ENCODE measurements at places on chromosomes 16 and 17.

- H3K27me3 ChIP-seq: no peaks in the 10 kb centered on the region
- DNase-seq: no peak
- H3K4me1 ChIP-seq: peaks cover 5% of the 10 kb centered on the region
- H3K36me3 ChIP-seq: peaks cover 31% of the 10 kb centered on the region
These were observed 180.5 kb downstream of the VPS53 start for GRCh38 chr17:534071-534691.

DNA sequence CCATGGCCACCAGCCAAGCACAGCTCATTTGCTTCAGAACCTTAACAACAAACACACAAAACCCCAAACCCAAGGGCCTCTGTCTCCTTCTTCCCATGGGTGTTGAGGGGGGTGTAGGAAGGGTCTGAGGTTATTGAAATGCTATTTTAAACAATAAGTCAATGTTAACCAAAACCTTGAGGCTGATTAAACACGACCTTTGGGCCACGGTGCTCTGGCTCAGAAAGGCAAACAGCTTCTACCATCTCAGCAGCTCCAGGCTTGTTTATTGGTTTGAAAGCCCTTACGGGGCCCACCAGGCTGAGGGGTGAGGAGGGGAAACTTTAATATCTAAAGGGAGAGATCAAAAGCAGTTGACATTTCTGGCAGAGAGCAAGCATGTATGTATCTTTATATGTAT is 185.7 kb upstream of the IRX6 start:
- H3K27me3 ChIP-seq: no peaks in the 10 kb centered on the region
- no peak overlapping the region for H3K4me3 ChIP-seq
- no peak for DNase-seq

DNA sequence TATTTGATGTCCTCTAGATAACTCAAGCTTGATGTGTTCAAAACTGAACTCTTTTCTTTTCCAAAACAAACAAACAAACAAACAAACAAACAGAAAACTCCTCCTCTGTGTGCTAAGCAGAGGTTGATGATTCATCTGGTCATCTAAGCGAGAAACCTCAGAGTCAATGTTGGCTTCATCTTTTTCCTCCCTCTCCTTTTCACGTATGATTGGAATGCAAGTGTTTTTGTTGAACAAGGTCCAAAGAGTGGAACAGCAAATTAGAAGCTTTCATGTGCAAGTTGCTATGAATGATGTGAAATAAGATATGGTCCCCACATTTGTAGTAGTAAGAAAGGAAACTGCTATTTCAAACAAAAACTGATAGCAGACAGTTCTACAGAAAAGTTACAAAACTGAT is 52.5 kb downstream of the TBX4 start:
- no peaks in the 10 kb centered on the region for H3K4me1 ChIP-seq
- H3K36me3 ChIP-seq: no peaks in the 10 kb centered on the region
- no peak overlapping the region for H3K27ac ChIP-seq
- DNase-seq: no peak
- no peak overlapping the region for H3K4me3 ChIP-seq
- no peaks in the 10 kb centered on the region for H3K27me3 ChIP-seq

DNA sequence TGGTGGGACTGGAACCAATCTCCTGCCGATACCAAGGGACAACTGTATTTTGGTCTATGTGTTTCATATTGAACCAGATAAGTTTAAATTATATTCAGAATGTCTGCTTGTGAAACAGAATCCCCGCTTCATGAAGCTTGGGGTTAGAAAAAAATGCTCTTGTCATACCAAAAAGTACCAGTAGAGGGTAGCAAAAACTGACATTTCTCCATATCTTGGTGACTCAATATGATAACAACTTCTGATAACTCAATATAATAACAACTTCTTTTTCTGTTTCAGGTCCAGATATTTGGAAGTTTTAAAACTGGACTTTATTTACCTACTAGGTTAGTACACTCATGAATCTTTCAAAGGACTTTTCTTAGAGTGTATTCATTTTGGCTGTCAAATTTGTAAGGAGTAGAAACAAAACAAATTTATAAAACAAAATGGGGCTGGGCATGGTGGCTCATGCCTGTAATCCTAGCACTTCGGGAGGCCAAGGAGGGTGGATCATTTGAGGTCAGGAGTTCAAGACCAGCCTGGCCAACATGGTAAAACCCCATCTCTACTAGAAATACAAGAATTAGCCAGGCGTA is 52.3 kb upstream of the ADCY7 start:
- no peaks in the 10 kb centered on the region for H3K36me3 ChIP-seq
- H3K4me3 ChIP-seq: no peak overlapping the region
- no peaks in the 10 kb centered on the region for H3K27me3 ChIP-seq
- peaks cover 21% of the 10 kb centered on the region for H3K4me1 ChIP-seq
- DNase-seq: no peak

- peaks cover 28% of the 10 kb centered on the region for H3K4me1 ChIP-seq
- H3K36me3 ChIP-seq: peaks cover 17% of the 10 kb centered on the region
- H3K27me3 ChIP-seq: no peaks in the 10 kb centered on the region
- no peak overlapping the region for H3K27ac ChIP-seq
- no peak for DNase-seq
- H3K4me3 ChIP-seq: no peak overlapping the region
These were observed 5.9 kb downstream of the LITAFD start for GRCh38 chr16:8887952-8888560.

DNA sequence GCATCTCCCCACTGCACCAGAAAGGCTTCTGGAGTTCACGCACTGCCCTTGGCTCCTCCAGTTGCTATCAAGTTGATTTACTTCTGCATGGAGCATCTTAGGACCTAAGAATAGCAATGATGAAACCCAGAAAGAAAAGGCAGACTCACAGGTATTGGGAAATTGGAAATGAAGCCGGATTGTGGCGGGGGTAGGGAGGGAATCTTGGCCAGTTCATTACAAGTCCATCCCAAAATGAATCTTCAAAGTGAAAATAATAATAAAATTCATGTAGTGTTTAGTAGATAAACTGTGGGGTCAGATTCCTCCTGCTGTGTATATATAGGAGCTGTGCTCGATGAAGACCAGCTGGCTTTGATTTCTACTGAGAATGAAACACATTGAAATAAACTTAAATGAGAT is 33.7 kb downstream of the TEKT3 start:
- no peaks in the 10 kb centered on the region for H3K36me3 ChIP-seq
- H3K27ac ChIP-seq: peak overlapping the region; percentile 68
- no peak overlapping the region for H3K4me3 ChIP-seq
- H3K4me1 ChIP-seq: peaks cover 19% of the 10 kb centered on the region

DNA sequence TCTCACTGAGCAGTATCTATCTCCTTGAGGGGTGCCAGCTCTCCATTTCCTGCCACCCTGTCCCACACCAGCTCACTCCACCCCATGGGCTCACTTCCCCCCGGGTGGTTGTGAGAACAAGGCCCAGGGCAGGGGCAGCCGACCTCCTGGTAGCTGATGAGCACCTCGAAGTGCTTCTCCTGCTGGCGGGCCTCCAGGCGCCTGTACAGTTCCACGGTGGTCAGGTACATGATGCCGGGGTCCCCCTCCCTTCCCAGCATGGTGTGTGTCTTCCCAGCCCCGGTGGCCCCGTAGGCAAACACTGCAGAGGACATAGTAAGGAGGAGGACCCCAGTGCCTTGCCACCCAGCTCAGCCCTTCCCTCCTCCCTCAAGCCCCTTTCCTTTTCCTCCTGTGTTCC is 12.5 kb downstream of the KIF18B start:
- DNase-seq: no peak
- no peak overlapping the region for H3K4me3 ChIP-seq
- H3K36me3 ChIP-seq: no peaks in the 10 kb centered on the region
- no peak overlapping the region for H3K27ac ChIP-seq

- no peaks in the 10 kb centered on the region for H3K36me3 ChIP-seq
- H3K4me3 ChIP-seq: peak overlapping the region; percentile 93
- H3K4me1 ChIP-seq: peaks cover 39% of the 10 kb centered on the region
- H3K27me3 ChIP-seq: no peaks in the 10 kb centered on the region
These were observed 2.1 kb downstream of the PRKCA start for GRCh38 chr17:66304304-66305174.

GRCh38 chr17:45371414-45372324 is 54.8 kb upstream of the MAP3K14 start:
- peak overlapping the region; percentile 17 for H3K4me3 ChIP-seq
- H3K36me3 ChIP-seq: no peaks in the 10 kb centered on the region
- peak; percentile 89 for DNase-seq
- no peaks in the 10 kb centered on the region for H3K27me3 ChIP-seq
- H3K4me1 ChIP-seq: peaks cover 11% of the 10 kb centered on the region
- H3K27ac ChIP-seq: peak overlapping the region; percentile 72

DNA sequence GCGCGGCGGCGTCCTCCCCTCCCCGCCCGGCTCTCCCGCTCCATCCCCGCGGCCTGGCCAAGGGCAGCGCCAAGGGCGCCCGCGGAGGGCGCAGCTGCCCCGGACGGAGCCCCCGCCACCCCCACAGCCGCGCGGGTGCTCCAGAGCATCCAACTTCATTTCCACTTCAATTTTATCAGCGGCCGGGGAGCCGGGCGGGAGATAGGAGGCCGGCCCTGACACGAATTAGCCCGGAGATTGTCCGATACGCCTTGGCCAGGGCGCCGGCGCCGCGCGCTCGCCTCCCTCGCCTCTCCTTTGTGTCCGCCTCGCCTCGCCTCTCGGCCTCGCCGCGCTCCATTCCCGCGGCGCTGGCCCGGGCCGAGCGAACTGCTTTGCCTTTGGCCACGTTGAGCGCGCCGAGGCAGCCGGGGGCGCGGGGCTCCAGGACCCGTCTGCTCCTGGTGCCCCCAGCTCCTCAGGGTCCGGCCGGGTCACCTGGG is 129.1 kb upstream of the LHX1 start:
- no peak for DNase-seq
- no peak overlapping the region for H3K27ac ChIP-seq
- peaks cover 7% of the 10 kb centered on the region for H3K4me1 ChIP-seq
- H3K36me3 ChIP-seq: no peaks in the 10 kb centered on the region
- no peak overlapping the region for H3K4me3 ChIP-seq
- H3K27me3 ChIP-seq: peaks cover 11% of the 10 kb centered on the region

- no peak overlapping the region for H3K4me3 ChIP-seq
- no peaks in the 10 kb centered on the region for H3K27me3 ChIP-seq
- no peaks in the 10 kb centered on the region for H3K4me1 ChIP-seq
- H3K36me3 ChIP-seq: no peaks in the 10 kb centered on the region
- no peak for DNase-seq
These were observed 7.6 kb upstream of the GFAP start for GRCh38 chr17:44922746-44923470.

GRCh38 chr17:10162096-10162495 is 36.3 kb downstream of the GAS7 start:
- no peak for DNase-seq
- no peak overlapping the region for H3K27ac ChIP-seq
- H3K4me3 ChIP-seq: no peak overlapping the region
- no peaks in the 10 kb centered on the region for H3K36me3 ChIP-seq
- H3K4me1 ChIP-seq: peaks cover 14% of the 10 kb centered on the region
- H3K27me3 ChIP-seq: no peaks in the 10 kb centered on the region

DNA sequence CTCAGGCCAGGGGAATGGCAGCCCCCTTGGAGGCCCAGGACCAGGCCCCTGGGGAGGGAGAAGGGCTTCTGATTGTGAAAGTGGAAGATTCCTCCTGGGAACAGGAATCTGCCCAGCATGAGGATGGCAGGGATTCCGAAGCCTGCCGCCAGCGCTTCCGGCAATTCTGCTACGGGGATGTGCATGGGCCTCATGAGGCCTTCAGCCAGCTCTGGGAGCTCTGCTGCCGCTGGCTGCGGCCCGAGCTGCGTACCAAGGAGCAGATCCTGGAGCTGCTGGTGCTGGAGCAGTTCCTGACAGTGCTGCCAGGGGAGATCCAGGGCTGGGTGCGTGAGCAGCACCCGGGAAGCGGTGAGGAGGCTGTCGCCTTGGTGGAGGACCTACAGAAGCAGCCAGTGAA is 2.4 kb downstream of the ZNF213 start:
- no peak for DNase-seq
- H3K27ac ChIP-seq: no peak overlapping the region
- H3K36me3 ChIP-seq: peaks cover 10% of the 10 kb centered on the region

DNA sequence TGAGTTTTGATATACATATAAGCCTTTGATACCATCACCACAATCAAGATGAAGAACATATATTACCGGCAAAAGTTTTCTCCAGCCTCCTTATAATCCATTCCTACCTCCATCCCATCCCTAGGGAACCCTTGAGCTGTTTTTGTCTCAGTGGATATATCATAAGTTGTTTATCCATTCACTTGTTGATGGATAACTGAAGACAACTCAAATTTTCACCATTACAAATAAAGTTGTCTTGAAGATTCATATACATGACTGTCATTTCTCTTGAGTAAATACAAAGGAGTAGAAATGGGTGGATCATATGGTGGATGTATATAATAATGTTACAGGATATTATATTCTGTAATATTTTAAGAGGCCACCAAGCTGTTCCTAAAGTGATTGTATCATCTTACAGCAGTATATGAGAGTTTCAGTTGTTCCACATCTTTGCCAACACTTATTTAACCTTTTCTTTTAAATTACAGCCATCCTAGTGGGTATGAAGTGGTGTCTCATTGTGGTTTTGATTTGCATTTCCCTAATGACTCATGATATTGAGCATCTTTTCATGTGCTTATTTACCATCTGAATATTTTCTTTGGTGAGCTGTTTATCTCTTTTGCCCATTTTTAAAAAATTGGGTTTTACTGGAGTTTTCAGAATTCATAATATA is 17.4 kb downstream of the NF1 start:
- H3K4me1 ChIP-seq: no peaks in the 10 kb centered on the region
- H3K4me3 ChIP-seq: no peak overlapping the region

DNA sequence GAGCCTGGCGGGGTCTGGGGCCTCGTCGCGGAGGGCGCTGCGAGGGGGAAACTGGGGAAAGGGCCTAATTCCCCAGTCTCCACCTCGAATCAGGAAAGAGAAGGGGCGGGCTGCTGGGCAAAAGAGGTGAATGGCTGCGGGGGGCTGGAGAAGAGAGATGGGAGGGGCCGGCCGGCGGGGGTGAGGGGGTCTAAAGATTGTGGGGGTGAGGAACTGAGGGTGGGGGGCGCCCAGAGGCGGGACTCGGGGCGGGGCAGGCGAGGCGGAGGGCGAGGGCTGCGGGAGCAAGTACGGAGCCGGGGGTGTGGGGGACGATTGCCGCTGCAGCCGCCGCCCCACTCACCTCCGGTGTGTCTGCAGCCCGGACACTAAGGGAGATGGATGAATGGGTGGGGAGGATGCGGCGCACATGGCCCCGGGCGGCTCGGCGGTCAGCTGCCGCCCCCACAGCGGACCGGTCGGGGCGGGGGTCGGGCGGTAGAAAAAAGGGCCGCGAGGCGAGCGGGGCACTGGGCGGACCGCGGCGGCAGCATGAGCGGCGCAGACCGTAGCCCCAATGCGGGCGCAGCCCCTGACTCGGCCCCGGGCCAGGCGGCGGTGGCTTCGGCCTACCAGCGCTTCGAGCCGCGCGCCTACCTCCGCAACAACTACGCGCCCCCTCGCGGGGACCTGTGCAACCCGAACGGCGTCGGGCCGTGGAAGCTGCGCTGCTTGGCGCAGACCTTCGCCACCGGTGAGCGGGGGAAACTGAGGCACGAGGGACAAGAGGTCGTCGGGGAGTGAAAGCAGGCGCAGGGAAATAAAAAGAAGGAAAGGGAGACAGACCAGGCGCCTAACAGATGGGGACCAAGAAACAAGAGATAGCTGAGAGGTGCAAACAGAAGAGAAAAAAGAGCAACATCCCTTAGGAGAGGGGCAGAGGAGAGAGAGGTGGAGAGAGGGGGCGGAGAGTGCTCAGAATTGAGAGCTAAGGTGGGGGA is at the start of gene PNMT:
Gene PNMT, plus strand, starts transcription at position 509 of the 980 bp plus-strand sequence. Its CDS starts 23 bp downstream, at position 532.
- H3K27me3 ChIP-seq: no peaks in the 10 kb centered on the region
- no peaks in the 10 kb centered on the region for H3K36me3 ChIP-seq
- peak within 1 kb of the TSS; percentile 7 for H3K27ac ChIP-seq
- no peak for DNase-seq
- H3K4me1 ChIP-seq: peaks cover 59% of the 10 kb centered on the region
- peak within 1 kb of the TSS; percentile 43 for H3K4me3 ChIP-seq
